ENCODE measurements at places on chromosomes 11 and 22.

DNA sequence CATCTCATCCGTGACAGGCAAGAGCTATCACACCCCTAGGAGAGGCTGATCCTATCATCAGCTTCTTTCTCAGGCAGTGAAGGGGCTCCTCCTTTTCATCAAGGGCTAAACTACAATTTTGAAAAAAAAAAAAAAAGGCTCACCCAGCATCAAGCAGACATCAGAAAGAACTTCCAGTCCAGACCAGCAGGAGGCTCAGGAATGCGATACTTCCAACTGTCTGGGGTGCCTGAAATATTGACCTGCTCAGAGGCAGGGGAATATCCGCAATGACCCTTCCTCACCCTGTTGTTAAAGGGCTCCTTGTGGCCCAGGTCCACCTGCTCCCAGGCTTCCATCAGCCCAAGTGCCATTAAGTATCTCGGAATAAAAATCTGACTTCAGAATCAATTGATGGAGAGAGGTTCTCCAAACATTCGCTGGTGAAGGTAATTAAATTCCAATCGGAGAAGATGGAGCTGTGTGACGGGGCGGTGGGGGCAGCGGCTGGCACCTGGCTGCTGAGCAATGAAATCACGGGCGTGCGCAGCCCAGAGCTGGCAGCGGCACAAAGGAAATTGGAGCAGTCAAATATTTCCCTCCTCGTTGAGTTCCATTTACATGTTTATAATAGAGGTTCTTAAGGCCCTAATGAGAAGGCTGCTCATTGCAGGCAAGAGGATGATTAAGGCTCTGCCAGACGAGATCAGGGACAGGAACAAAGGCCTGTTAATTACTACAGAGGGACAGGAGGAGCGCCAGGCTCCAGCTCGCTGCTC, 69.0 kb upstream of the THY1 start:
- no peak for DNase-seq

GRCh38 chr11:129503646-129504045, 128.0 kb downstream of the BARX2 start:
- no peak for DNase-seq

DNA sequence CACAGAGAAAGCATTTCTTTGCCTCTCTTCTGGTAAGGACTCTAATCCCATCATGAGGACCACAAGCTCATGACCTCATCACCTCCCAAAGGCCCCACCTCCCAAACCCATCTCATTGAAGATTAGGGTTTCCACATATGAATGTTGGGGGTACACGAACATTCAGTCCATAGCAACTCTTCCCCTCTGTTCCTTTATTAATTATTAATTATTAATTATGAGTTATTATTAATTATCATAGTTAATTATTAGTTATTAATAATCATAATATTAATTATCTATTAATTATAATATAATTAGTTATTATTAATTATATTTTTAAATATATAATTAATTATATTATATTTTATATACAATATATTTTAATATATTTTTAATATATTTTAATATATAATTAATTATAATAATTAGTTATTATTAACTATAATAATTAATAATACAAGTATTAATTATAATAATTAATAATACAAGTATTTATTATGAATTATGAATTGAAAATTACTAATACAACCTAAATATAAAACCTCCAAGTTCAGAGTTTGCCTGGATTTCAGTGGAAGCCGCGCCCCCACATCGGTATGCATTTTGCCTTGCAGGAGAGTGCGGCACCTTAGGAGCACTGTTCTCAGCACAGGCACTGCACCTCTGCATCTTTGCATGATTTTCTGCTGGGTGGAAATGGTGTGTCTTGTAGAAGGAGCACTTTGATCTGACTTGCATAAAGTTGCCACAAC, 128.0 kb upstream of the FGF3 start:
- DNase-seq: no peak

DNA sequence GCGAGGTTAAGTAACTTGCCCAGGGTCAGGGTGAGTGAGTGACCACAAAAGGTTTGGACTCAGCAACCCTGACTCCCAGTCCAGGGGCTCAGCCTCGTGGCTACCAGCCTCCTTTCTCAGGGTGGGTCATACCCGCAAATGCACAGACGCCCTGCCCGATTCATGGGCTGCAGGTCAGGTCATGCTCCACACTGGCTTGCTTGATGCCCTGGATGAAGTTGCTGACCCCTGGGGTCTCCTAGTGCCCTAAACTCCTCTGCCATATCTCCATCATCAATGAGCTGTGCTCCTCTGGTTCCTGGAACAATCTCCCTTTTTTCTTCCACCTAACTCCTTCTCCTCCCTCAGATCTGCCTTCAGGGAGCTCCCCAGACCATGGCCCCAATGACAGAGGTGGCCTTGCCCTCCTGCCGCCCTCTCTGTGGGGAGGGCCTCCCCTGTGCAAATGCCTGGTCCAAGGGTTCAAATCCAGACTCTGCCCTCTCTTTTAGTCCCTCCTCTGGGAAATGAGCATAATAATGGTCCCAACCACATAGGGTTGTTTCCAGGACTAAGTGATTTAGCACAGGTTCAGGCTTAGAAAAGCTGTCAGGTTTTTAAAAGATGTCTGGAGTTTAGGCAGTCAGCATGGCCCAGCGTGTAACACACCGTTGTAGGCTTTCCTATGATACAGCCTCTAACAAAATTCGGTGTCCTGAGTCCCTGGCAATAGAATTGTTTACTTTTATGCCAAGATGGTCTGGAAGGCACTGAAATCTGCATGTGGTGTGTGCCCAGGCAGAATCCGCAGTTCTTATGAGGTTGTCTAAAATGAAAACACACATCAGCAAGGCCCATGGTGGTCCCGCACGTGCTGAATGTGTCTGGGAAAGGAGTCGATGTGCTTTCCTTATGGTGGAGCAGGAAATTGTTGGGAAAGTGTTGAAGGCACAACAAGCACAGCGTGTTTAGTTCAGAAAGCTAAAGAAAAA, 63.6 kb downstream of the CD82 start:
- DNase-seq: no peak

DNA sequence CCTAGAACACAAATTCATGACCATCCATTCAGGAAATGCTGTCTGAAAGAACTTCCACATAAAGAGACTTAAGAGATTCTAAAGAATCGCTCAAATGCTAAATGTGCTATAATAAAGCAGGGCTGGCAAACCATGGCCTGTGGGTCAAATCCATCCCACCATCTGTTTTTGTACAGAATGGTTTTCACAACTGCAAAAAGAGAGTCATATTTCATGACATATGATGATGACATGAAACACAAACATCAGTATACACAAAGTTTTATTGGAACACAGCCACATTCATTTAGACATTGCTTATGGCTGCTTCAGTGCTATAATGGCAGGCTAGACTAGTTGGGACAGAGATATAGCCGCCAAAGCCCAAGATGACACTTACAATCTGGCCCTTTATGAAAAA, 85.1 kb downstream of the RRAS2 start:
- DNase-seq: no peak

DNA sequence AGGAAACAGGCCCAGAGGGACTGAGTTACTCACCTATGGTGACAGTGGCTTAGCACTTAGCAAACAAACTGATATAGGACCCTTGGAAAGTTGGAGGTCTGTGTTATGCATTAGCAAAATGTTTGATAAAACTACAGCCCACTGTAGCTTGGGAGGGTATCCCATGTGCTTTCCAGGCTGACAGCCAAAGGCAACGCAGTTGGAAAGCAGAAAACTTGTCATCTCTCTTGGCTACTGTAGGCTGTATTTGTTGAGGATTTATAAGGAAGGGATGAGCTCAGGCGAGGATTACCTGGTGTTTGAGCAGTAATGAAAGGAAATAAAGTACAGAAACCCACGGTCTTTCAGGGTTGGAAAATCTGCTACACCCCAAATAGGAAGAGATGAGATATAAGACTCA, 23.8 kb downstream of the SDHAF2 start:
- DNase-seq: no peak

GRCh38 chr22:47057916-47058585, 295.6 kb downstream of the TBC1D22A start:
- DNase-seq: no peak

DNA sequence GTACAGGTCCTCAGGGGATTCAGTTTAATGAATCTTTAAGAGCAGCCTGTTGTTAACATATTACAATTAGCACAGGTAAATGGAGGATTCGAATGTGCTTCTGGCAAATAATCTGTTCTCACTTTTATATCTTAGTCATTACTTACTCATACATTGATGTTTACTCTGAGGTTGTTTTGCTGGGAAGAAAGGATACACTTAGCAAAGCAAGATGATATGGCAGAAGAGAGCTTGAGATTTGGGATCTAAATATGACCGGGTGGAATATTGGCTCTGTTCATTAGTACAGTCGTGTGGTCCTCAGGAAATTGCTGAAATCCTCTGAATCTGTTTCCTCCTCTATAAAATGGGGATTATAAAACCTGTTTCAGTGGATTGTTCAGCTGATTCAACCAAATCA, 59.7 kb downstream of the SPON1 start:
- DNase-seq: no peak

GRCh38 chr22:21051831-21052400, 6.2 kb downstream of the LRRC74B start:
- no peak for DNase-seq

DNA sequence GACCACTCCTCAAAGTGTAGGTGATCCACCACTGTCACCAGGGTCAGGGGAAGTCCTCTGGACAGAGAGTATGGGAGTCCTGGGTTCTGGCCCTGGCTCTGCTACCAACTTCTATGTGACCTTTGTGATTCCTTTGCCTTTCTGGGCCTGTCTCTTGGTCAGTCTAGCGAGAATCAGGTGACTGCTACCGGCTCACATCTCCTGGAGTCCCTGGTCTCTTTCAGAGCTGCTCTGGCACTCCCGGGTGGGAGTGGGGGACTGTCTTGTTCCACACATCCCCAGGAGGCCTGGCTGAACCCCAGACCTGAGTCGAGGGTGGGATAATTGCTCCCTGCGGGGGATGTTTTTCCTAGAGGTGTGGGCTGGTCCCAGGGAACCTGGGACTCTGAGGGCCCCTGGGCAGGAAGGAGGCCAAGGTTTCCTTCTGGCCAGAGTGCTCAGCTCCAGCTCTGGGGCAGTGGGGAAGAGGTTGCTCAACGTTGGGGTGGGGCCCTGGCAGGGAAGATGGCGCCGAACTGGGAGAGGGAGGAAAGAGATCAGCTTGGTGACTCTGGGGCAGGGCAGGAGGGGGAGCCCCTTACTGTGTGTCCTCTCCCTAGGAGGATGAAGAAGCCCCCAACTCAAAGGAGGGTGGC, 2.1 kb downstream of the SOX10 start:
- DNase-seq: no peak

DNA sequence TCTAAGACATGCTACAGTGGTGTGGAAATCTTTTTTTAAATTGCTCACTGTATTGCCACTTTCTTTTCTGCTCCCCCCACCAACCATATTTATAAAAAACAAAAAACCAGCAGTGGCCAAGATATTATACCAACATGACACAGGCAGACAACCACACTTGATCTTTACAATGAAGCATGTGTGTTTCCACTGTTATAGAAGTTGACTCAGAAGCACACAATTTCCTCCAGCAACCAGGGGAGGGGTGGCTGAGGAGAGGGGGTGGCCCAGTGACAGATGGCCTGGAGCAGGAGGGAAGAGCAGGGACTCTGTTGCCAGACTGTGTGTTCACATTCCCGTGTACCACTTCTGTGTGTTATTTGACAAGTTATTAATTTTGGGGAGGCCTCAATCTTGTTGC, 14.8 kb downstream of the CD59 start:
- no peak for DNase-seq

- DNase-seq: no peak
Measured at GRCh38 chr11:94776351-94777321, 8.5 kb downstream of the AMOTL1 start.

DNA sequence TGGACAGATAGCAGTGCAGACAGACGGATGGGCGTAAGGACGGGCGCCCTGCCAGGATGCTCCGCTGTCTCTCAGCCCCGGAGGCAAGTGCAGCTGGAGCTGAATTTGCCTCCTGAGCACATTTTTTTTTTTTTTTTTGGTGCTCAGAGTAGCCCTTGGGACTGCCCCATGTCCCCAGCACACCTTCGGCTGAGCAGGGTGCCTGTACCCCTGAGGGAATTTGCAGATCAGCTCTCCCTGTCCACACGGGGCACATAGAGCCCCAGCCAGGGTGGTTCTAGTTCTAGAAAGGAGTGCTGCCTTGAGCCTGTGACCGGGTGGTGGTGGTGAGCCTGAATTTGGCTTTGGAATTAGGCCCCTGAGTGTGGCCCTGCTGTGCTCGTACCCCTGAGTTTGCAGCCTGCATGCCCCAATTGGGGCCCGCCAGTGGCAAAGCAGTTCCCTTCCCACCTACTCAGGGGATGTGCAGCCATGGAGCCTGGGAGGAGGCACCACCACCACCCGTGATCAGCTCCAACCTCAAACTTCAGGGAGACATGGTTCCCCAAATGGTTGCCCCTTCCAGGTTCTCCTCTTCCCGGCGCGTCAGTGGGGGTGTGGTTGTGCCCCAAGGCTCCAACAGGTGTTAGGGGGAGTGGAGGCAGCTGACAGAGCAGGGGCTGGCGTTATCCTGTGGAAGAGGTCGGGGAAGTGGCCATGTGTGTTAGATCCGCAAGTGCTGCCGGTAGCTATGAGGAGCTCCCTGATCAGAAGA, 1232.7 kb downstream of the BRD1 start:
- DNase-seq: no peak

DNA sequence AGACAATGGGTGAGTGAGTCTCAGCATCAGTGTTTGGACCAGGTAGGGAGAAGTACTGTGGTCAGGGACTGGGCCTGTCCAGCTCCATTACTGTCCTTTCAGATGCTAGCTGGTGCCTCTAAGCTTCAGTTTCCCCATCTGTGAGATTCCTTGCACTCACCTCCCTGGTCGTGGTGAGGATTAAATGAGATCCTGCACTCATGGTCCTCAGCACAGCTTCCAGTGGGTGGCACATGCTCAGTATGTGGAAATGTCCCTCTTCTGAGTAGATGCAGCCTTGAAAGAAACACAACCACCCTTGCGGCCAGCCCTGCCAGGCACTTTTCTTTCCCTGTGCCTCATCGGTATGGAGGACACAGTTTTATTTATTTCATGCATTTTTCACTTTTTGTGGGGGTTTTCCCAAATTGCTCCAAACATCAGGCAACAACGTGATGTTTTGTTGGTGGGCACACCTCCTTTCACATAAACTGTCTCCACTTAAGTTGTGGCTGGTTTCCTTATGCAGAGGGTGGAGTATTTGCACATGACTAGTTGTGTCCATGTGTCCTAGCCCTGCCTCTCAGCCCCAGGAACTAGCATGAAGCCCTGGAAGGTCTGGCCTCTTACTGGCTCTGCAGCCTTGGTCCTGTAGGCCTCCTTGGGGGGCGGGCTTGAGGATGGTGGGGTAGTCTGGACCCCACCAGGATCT, 1.1 kb downstream of the LZTR1 start:
- DNase-seq: no peak

DNA sequence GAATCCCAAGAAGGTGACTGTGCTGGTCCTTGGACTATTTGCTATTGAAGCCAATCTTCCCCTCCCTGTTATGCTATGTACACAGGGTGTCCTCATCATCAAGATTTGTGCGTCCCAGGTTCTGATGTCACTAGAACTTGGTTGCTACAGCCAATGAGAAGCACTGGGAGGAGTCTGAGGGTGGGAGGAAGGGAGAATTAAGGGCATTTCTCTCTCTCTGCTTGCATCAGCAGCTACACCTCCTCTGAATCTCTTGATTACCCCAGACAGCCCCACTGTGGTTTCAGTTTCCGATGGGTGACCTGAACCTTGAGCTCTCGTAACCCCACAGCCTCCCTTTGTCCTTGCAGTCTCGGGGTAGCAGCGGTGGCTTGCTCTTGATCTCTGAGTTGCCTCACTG, 212.4 kb upstream of the SESN3 start:
- peak; percentile 22 for DNase-seq

Measured in CD4-positive, alpha-beta T cell treated with Interleukin-1 beta for 1 hour (primary cell).